AG09309 (cell line): ENCODE measurements at places on chromosomes 13 and 19.
A peak's percentile ranks its signal among the peaks of the same experiment; 100 is the strongest.

DNA sequence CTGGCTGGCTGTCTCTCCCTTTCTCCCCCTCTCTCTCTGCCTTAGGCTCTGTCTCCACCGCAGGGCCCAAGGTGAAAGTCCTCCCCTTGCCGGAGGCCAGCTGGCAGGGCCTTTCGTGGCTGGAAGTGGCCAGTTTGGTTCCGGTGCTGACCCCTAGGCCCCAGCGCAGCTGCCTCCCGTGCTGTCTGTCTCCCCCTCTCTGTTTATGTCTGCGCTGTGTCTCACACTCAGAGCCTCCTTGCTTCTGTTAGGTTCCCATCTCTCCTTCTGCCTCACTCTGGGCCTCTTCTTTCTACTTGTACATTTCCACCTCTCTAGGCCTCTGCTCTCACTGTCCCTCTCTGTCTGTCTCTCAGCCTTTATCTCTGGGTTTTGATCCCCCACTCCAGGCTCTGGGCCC lies 13.1 kb downstream of the CCDC97 start:
- no peak for DNase-seq

DNA sequence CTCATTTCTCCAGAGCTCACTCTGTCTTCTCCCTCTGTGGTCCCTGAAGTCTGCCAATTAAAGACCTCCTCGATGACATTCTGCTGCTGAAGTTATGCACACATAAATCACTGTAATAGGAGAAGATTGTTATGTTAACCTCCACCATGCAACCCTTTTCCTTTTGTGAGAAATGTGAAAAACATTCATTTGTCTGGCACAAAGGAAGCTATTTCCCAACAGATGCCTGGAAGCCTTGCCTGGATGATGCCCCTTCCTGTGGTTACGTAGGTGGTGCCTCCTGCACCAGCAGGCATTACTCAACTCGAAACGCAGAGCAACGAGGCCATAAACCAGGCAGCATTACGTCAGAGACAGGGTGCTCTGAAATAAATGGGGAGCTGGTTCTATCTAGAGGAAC lies 327.4 kb upstream of the ZNF507 start:
- no peak for DNase-seq

GRCh38 chr19:15622991-15623390 lies 8.0 kb downstream of the CYP4F8 start:
- DNase-seq: no peak

GRCh38 chr13:72567566-72567965 lies 159.9 kb downstream of the MZT1 start:
- DNase-seq: no peak

DNA sequence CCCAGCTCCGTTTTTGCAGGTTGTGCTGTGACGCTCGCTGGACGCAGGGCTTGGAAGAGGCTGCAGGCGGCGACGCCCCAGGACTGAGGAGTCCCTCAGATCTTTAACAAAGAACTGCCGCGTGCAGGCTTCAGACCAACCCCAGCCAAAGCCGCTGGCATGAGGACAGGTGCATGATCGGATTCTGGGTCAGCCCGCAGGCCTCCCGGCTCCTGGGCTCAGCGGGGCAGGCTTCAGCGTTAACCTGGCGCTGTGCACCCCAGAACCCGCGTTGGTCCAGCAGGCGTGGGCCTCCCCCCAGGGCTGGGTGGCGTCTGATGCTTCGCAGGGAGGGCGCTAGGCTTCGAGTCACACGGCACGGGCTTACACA lies 920 bp upstream of the TIMM13 start:
- no peak for DNase-seq

DNA sequence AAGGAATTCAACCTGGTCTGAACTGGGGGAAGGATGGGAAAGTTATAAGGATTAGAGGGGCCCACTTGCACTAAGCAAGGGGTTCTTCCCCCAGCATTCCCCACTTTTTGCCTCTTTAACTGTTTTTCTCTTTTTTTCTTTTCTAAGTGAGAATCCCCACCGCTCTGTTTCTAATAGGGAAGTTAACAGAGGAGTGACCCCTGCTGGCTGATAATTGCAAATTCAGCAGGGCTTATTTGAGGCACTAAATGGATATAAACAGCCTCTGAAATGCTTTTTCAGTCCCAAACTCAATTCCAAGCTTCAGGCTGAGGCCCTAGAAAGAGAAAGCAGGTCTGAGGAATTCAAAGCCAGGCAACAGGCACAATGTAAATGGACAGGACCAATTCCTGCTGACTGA lies 38.2 kb upstream of the CEACAM21 start:
- DNase-seq: no peak

DNA sequence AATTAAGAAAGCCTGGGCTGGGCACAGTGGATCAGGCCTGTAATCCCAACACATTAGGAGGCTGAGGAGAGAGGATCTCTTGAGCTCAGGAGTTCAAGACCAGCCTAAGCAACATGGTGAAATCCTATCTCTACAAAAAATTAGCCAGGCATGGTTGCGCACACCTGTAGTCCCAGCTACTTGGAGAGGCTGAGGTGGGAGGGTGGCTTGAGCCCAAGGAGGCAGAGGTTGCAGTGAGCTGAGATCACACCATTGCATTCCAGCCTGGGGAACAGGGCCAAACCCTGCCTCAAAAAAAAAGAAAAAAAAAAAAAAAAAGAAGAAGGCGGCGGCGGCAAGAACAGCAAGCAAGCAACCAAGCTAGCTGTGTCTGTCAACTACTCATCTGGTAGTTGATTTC lies 26.7 kb downstream of the TSC22D1 start:
- no peak for DNase-seq

DNA sequence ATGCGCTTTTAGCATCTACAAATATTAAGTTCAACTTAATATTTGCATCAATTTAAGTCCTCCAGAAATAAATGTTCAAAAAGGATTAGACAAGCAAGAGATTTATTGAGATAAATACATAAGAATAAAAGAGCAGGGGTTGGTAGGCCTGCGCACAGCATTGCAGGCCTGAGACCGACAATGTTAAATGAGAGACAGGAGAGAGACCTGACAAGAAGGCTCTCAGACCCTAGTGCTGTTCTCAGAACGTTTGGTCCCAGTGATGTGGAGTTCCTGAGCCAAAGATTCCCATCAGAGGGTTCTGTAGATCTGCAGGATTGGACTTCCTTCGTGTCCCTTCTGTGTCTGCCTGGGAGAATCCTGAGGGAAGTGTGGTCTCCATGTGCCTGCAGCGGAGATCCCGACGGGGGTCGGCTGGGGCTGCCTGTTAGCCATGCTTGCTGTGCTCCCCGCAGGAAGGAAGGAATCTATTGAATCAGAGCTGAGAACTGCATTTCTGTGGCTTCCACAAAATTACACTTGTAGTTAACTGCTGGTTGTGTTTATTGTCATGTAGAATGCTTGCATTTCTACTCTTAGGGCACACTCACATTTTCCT lies 369.9 kb upstream of the SLC10A2 start:
- DNase-seq: no peak

DNA sequence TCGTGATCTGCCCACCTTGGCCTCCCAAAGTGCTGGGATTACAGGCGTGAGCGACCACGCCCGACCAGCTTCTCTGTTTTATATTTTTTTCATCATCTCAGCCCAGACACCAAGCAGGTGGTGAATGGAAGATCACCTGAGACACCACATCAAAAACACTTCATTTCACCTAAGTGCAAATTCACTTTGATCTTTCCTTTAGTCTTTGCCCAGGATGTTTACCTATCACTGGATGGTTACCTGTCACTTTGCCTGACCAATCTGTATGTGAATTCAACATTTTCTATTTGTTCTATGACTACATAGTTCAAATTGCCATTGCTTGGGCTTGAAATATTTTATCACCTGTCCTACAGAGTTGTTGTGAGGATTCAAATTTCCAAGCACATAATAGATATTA lies 65.7 kb downstream of the PAN3 start:
- no peak for DNase-seq

- no peak for DNase-seq
Observed at GRCh38 chr19:39247701-39248664, 673 bp downstream of the IFNL4 start.

DNA sequence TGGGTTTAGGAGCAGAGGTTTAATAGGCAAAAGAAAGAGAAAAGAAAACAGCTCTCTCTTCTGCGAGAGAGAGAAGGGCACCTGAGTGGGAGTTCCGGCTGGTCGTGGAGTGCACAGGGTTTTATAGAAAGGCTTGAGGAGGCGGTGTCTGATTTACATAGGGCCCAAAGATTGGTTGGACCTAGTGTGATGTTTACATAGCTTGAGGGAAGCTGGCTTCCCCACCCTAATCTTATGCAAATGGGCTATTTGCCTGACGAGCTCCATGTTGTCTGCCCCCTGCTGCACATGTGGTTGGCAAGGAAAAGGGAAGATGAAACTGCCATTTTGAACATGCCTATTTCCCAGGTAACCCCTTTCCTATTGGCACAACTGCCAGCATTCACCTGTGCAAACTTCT lies 21.5 kb upstream of the MEDAG start:
- DNase-seq: no peak

GRCh38 chr13:39779337-39780265 lies 124.1 kb downstream of the COG6 start:
- no peak for DNase-seq

DNA sequence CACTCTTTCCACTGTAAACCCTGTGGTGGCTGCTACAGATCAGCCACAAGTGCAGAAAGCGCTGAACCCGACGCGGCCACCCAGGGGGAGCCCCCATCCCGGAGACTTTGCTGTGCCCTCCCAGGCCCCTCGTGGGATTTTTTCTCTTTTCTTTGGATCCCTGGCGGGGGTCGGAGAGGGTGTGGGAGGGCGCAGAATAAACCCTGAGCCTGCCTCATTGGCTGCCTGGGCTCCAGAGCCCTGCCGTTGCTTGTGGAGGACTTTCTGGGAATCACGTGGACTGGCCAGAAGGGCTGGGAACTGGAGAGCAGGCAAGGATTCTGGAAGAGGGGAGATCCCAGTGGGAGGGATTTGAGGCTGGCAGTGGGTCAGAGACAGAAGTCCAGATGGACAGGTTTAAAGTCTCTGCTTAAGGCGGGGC lies 24.9 kb downstream of the GADD45B start:
- no peak for DNase-seq

GRCh38 chr19:33472226-33472625 lies 49.4 kb downstream of the PEPD start:
- DNase-seq: no peak

DNA sequence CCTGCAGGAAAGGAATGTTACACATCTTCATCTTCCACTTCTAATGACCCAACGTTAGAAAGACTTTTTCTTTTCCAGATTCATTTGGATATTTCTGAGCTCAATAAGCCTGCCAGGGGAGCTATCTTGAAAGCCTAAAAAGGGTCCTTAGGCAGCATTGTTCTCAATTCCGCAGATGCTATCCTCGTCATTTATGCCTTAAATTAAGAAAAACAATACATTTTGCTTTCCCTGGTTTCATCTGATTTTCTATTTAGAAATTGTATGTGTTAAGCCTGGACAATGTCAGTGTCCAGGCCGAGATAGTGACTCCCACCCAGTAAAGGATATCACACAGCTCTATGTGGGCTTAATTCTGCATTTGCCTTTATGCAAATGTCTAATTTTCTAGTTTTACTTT lies 721.3 kb downstream of the DIAPH3 start:
- DNase-seq: no peak

- no peak for DNase-seq
Observed at GRCh38 chr19:4069331-4069959, 2.7 kb upstream of the ZBTB7A start.

- DNase-seq: no peak
Observed at GRCh38 chr19:28426110-28426729, 786.7 kb downstream of the UQCRFS1 start.

- DNase-seq: no peak
Observed at GRCh38 chr13:99288089-99288488, 19.1 kb downstream of the GPR183 start.

DNA sequence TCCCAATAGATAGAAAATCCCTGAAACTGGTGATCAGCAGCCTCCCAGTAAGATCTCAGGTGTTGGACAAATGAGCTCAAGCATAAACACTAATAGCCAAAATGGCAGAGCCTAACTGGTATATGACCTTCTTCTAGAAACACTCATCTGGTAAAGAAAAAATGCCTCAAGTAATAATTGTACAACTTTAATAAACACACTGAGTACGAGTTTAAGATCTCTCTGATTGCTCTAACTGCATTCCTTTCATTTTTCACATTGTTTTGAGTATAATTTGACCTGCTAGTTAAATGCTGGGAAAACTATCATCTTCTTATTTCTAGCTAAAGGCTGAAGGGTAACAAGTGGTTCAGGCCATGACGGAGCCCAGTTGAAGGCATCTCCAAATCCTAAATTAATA lies 2009.5 kb upstream of the PCDH20 start:
- DNase-seq: no peak

- no peak for DNase-seq
Observed at GRCh38 chr19:6278740-6279619, 795 bp downstream of the MLLT1 start.

- DNase-seq: no peak
Observed at GRCh38 chr13:34655554-34655953, 286.5 kb upstream of the NBEA start.

GRCh38 chr13:73698859-73699258 lies 435.3 kb downstream of the KLF12 start:
- DNase-seq: no peak

- no peak for DNase-seq
Observed at GRCh38 chr13:29483211-29483610, 112.3 kb downstream of the SLC7A1 start.

- no peak for DNase-seq
Observed at GRCh38 chr19:38211151-38211591, 12.9 kb downstream of the DPF1 start.

DNA sequence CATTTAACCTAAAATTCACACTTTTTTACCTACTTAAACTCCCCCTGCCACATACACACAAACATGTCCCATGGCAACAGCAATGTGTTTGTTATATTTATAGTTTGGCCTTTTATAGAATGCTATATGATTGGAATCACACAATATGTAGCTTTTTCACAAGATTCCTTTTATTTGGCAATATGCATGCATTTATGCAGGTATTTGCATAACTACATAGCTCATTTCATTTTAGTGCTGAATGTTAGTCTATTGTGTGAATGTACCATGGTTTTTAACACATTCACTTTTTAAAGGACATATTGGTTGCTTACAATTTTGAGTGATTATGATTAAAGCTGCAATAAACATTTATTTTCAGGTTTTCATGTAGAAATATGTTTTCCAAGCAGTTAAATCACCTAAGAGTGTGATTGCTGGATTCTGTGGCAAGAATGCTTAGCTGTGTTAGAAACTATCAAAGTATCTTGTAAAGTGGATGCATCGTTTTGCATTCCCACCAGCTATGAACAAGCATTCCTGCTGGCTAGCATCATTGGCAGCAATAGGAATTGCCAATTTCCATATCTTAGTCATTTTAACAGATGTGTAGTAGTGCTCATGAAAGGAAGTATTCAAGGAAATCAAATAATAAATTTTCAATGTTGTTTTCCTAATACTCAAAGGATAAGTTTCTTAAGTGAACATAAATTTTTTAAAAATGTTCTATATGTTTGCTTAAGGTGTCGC lies 557.0 kb downstream of the SLITRK1 start:
- peak; percentile 52 for DNase-seq
